ENCODE measurements at places on chromosomes 16 and 17. TPM values are rescaled to one million over a fixed set of nuclear protein-coding genes. Genes with fewer than 3 reads are reported as not detected.

The STX8 gene
- polyA plus RNA-seq = 53.6 TPM

The CIITA gene
- polyA plus RNA-seq = 11.9 TPM

The ZNF652 gene
- polyA plus RNA-seq = 20.1 TPM

The HOXB5 gene
- 25.7 TPM for polyA plus RNA-seq

The LLGL2 gene
- 149 TPM for polyA plus RNA-seq

The DNAI2 gene
- 0.07 TPM for polyA plus RNA-seq

The DLG4 gene
- 16.7 TPM for polyA plus RNA-seq

The MYOCD gene
- 12.2 TPM for polyA plus RNA-seq

The UTS2R gene
- polyA plus RNA-seq = 0.04 TPM

The TUBB3 gene
- polyA plus RNA-seq = 60.9 TPM

The TEX19 gene
- polyA plus RNA-seq = not detected

The CRYBA1 gene
- polyA plus RNA-seq = not detected

The RHBDL1 gene
- 2.6 TPM for polyA plus RNA-seq

The DNAAF8 gene
- 0.78 TPM for polyA plus RNA-seq
